ENCODE measurements at places on chromosomes 12 and 14.

- no peak for DNase-seq
Observed at GRCh38 chr14:26738571-26738970, 140.7 kb upstream of the NOVA1 start.

- DNase-seq: peak; percentile 57
Observed at GRCh38 chr14:75259510-75259855, 19.1 kb upstream of the FOS start.

DNA sequence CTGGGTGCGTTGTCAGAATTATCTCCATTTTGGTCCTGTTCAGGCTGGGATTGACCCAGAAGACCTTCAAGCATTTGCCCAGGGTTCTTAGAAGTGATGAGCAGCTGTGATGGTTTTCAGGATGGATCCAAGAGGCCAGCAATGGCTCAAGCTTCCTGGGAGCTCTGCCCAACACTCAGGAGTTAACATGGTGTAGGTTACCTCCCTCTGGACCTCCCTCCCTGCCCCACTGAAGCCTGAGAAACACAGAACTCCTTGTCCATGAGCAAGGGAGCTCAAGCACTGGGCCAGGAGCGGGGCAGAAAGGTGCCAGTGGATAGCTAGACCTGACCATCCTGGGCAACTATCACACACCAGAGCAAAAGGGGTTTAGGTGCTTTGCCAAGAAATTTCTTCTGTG, 148.4 kb upstream of the FKBP4 start:
- no peak for DNase-seq

GRCh38 chr14:21092273-21093011, 6.0 kb downstream of the ZNF219 start:
- no peak for DNase-seq

- no peak for DNase-seq
Observed at GRCh38 chr12:56593909-56594621, 36.1 kb downstream of the BAZ2A start.

Data from DMS 273 treated with DMSO at 0.1 percent for 48 hours (cell line).